ENCODE measurements at places on chromosomes 5 and 9. TPM values are rescaled to one million over a fixed set of nuclear protein-coding genes. Genes with fewer than 3 reads are reported as not detected.

DNA sequence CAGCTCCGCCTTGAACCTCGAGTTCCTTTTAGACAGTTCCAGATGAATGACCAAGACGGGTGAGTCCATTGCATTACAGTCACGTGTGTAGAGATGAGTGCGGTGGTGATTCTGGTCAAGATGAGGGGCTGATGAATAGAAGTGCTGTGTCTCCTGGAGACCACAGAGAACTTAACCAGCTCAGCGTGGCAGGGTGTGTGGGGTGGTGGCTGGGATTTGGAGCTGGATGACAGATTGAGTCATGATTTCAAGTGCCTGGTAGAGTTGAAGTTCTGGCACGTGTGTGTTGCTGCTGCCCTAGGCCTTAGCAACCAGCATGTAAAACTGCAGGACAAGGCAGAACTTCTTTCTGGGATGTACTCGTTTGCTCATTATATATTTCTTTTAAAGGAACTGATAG is 53.3 kb downstream of the PRRC2B start:
- H3K27ac ChIP-seq, result peak overlapping the region; percentile 6
- H3K36me3 ChIP-seq, result peaks cover 98% of the 10 kb centered on the region
- H3K4me3 ChIP-seq, result no peak overlapping the region
- H3K4me1 ChIP-seq, result peaks cover 10% of the 10 kb centered on the region
- H3K27me3 ChIP-seq, result no peaks in the 10 kb centered on the region

DNA sequence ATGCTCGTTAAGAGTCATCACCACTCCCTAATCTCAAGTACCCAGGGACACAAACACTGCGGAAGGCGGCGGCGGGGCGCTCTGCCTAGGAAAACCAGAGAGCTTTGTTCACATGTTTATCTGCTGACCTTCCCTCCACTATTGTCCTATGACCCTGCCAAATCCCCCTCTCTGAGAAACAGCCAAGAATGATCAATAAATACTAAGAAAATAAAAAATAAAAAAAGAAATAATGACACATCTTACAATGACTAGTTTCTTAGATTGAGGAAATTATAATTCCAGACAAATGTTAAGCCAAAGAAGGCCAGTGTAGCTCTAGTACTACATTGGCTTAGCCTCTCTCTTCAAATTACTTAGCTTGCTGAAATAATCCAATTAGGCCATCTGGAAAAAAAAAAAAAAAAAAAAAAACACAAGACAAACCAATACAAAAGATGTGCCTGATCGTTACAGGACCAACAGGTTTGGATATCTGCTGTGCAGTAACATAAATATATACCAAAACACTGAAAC is 58.0 kb downstream of the ANXA2R start:
- H3K27ac ChIP-seq, result peak overlapping the region; percentile 39
- no peak overlapping the region for H3K4me3 ChIP-seq
- peaks cover 43% of the 10 kb centered on the region for H3K36me3 ChIP-seq
- no peak for DNase-seq

DNA sequence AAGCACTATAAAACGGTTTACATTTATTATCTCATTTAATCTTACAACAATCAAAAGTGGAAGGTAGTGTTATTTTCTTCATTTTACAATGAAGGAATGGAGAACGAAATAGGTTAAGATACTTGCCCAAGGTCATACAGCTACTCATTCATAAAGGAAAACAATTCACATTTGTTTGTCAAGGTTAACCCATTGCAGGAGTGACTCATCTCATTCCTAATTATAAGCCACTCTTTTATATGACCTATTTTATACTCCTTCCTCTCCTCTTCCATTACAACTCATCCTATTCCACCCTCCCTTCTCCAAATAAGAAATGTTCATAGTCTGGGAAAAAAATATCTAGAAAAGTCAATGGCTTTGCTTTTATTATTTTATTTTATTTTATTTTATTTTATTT is 29.6 kb downstream of the CRHBP start:
- no peaks in the 10 kb centered on the region for H3K27me3 ChIP-seq
- H3K27ac ChIP-seq, result no peak overlapping the region
- DNase-seq, result no peak
- no peaks in the 10 kb centered on the region for H3K36me3 ChIP-seq
- no peaks in the 10 kb centered on the region for H3K4me1 ChIP-seq

DNA sequence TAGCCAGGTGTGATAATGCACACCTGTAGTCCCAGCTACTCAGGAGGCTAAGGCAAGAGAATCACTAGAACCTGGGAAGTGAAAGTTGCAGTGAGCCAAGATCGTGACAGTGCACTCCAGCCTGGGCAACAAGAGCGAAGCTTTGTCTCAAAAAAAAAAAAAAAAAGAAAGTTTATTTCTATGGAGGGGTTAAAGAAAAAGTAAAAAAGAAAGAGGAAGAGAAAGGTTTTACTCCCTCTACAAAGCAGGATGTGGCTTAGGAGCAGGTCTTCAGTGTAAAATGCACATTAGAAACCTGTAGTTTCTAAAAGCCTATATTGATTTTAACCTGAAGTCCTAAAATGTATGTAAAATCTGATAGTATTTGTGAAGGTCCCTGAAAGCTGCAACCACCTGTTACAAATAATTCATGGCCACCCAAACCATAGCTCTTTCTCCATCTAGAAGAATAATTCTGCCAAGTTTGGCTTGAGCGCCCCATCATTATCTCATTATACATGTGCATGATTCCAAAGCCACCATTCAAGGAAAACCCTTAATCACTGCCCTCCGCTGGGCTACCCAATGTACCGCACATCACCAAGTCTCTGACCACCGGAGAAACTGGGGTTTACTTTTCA is 3.4 kb downstream of the FNBP1 start:
- no peaks in the 10 kb centered on the region for H3K27me3 ChIP-seq
- H3K36me3 ChIP-seq, result no peaks in the 10 kb centered on the region
- no peak for DNase-seq
- H3K4me1 ChIP-seq, result peaks cover 74% of the 10 kb centered on the region
- H3K4me3 ChIP-seq, result peak overlapping the region; percentile 99

Gene TAF11L14
- not detected for total RNA-seq

Gene DDX4
- total RNA-seq, result not detected

Gene CDKN2B-AS1
- total RNA-seq, result 0.60 TPM

Gene PAEP
- total RNA-seq, result not detected

DNA sequence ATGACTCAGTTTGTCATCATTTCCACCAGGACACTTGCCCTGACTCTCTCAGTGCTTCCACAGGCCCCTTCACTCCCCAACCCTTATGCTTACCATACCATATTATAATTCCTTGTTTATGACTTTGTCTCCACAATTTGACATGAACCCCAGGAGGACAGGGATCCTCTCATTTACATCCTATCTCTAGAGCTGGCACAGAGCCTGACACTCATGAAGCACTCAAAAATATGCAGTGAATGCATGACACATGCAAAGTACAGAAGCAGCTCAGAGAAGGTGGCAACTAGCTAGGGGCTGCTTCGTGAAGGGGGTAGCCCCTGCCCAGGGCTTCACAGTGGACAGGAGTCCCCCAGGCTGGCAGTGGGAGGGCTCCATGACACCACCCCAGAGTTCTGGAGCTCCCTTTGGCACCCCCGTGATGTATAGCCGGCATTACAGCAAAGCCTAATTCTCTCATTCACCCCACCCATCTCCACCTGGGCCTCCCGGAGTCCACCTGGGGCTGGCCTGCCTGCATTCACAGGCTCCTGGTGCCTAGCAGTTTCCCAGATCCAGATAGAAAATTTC is 112.0 kb upstream of the SPOCK1 start:
- H3K27me3 ChIP-seq, result peaks cover 11% of the 10 kb centered on the region
- DNase-seq, result no peak
- H3K27ac ChIP-seq, result no peak overlapping the region
- no peaks in the 10 kb centered on the region for H3K36me3 ChIP-seq
- peaks cover 3% of the 10 kb centered on the region for H3K4me1 ChIP-seq

GRCh38 chr9:69759421-69760277 is at the start of gene PTAR1:
TSS of gene PTAR1 (minus strand) at chr9:69760011. CDS start at chr9:69759938, 73 bp downstream.
- H3K27ac ChIP-seq, result peak within 1 kb of the TSS; percentile 96
- no peaks in the 10 kb centered on the region for H3K27me3 ChIP-seq
- DNase-seq, result peak; percentile 88
- H3K36me3 ChIP-seq, result no peaks in the 10 kb centered on the region

- H3K27ac ChIP-seq, result no peak overlapping the region
- peaks cover 7% of the 10 kb centered on the region for H3K27me3 ChIP-seq
- DNase-seq, result no peak
- no peaks in the 10 kb centered on the region for H3K36me3 ChIP-seq
These were observed 225.6 kb downstream of the ARHGEF28 start for GRCh38 chr5:73851471-73852181.

Gene FNBP1
- 164 TPM for total RNA-seq

DNA sequence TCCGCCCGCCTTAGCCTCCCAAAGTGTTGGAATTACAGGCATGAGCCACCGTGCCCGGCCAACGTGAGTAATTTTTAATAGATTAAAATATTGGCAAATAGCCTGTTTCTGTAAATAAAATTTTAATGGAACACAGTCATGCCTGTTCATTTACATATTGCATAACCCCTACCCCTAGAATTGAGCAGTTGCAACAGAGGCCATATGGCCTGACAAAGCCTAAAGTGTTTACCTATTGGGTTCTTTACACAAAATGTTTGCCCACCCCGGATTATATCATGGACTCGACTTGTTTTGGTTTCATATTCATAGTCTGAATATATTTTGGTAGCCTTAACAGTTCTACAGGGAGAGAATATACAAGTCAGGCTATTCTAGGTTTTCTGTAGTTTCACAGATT is 5.3 kb downstream of the NSA2 start:
- no peaks in the 10 kb centered on the region for H3K4me1 ChIP-seq
- no peak overlapping the region for H3K27ac ChIP-seq
- H3K36me3 ChIP-seq, result no peaks in the 10 kb centered on the region
- no peaks in the 10 kb centered on the region for H3K27me3 ChIP-seq
- H3K4me3 ChIP-seq, result no peak overlapping the region

- no peaks in the 10 kb centered on the region for H3K36me3 ChIP-seq
- no peaks in the 10 kb centered on the region for H3K4me1 ChIP-seq
- H3K27ac ChIP-seq, result no peak overlapping the region
- H3K27me3 ChIP-seq, result peaks cover 24% of the 10 kb centered on the region
- no peak overlapping the region for H3K4me3 ChIP-seq
These were observed 145.9 kb upstream of the TBC1D2 start for GRCh38 chr9:98401140-98402018.

DNA sequence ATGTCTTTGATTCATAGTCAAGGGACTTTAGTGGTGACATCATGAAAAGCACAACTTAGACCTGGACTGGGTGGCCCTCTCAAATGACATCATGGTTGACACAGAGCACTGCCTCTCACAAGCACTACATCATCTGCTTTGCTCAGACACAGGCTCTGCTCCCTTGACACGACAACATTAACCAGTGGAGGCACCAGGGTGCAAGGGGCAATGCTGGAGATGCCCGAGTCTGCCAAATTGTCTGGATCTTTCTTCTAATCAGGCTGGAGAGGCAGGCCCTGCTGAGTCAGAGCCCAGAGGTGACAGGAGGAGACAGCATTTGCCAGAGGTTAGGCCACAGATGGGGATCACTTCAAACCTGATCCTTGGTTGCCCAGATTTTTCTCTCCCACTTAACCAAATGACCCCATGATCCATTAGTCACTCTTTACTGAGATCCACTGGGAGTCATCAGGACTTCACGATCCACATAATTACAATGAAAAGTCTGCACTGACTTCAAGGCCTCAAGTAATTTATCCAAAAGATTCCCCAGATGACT is 174.4 kb downstream of the SLIT3 start:
- no peak for DNase-seq
- no peaks in the 10 kb centered on the region for H3K36me3 ChIP-seq
- no peak overlapping the region for H3K27ac ChIP-seq
- no peaks in the 10 kb centered on the region for H3K27me3 ChIP-seq

Gene CFAP157
- 0.58 TPM for total RNA-seq

Gene CSF2
- not detected for total RNA-seq

Gene CDH9
- total RNA-seq, result not detected

GRCh38 chr5:59656351-59657254 is 236.9 kb downstream of the PDE4D start:
- H3K36me3 ChIP-seq, result no peaks in the 10 kb centered on the region
- no peak overlapping the region for H3K27ac ChIP-seq
- H3K27me3 ChIP-seq, result no peaks in the 10 kb centered on the region

Gene SUSD3
- total RNA-seq, result 62.1 TPM

- peaks cover 88% of the 10 kb centered on the region for H3K36me3 ChIP-seq
- no peak overlapping the region for H3K4me3 ChIP-seq
- DNase-seq, result no peak
- peaks cover 14% of the 10 kb centered on the region for H3K4me1 ChIP-seq
- H3K27me3 ChIP-seq, result no peaks in the 10 kb centered on the region
These were observed 43.9 kb downstream of the RCL1 start for GRCh38 chr9:4836676-4837075.

DNA sequence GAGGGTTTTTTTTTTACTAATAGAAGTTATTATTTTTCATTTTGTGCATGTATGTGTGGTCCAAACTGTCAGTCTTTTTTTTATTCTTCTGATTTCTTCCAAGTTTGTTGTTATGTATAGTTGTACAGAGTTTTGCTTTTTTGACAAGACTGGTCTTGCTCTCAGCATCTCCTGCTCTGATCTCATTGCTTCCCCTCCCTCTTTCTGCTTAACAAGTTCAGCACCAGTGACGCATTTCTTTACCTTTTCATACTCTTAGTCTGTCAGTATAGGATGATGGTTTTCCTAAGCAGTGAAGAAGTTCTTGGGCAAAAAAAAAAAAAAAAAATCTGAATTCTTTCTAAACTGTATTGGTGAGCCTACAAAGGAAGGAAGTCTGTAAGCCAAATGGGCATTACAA is 135.1 kb downstream of the CD180 start:
- H3K27me3 ChIP-seq, result no peaks in the 10 kb centered on the region
- H3K27ac ChIP-seq, result no peak overlapping the region
- H3K4me1 ChIP-seq, result peaks cover 17% of the 10 kb centered on the region
- peaks cover 5% of the 10 kb centered on the region for H3K36me3 ChIP-seq

- H3K4me3 ChIP-seq, result no peak overlapping the region
- H3K27me3 ChIP-seq, result peaks cover 15% of the 10 kb centered on the region
- no peaks in the 10 kb centered on the region for H3K36me3 ChIP-seq
- H3K4me1 ChIP-seq, result no peaks in the 10 kb centered on the region
- no peak for DNase-seq
These were observed 79.0 kb downstream of the GTF3C4 start for GRCh38 chr9:132749306-132749705.

- no peak overlapping the region for H3K4me3 ChIP-seq
- no peaks in the 10 kb centered on the region for H3K27me3 ChIP-seq
- no peaks in the 10 kb centered on the region for H3K4me1 ChIP-seq
- H3K36me3 ChIP-seq, result no peaks in the 10 kb centered on the region
These were observed 319.9 kb downstream of the RAB3C start for GRCh38 chr5:58902765-58903164.

- no peak overlapping the region for H3K4me3 ChIP-seq
- no peaks in the 10 kb centered on the region for H3K27me3 ChIP-seq
- H3K27ac ChIP-seq, result no peak overlapping the region
- H3K36me3 ChIP-seq, result peaks cover 12% of the 10 kb centered on the region
- DNase-seq, result no peak
These were observed 150.4 kb upstream of the POU5F2 start for GRCh38 chr5:93891491-93892480.

- no peak overlapping the region for H3K27ac ChIP-seq
- H3K27me3 ChIP-seq, result peaks cover 8% of the 10 kb centered on the region
- no peaks in the 10 kb centered on the region for H3K4me1 ChIP-seq
- DNase-seq, result no peak
- H3K4me3 ChIP-seq, result no peak overlapping the region
- H3K36me3 ChIP-seq, result no peaks in the 10 kb centered on the region
These were observed 84.6 kb upstream of the LIFR start for GRCh38 chr5:38641003-38641402.

Data from naive thymus-derived CD8-positive, alpha-beta T cell (primary cell).